ENCODE measurements at places on chromosomes 12 and 14. TPM values are rescaled to one million over a fixed set of nuclear protein-coding genes. Genes with fewer than 3 reads are reported as not detected.

- no peaks in the 10 kb centered on the region for H3K27me3 ChIP-seq
- DNase-seq: no peak
- H3K4me3 ChIP-seq: no peak overlapping the region
- H3K27ac ChIP-seq: peak overlapping the region; percentile 61
- H3K4me1 ChIP-seq: peaks cover 17% of the 10 kb centered on the region
Observed at GRCh38 chr14:87994974-87995373, 2.0 kb upstream of the GALC start.

DNA sequence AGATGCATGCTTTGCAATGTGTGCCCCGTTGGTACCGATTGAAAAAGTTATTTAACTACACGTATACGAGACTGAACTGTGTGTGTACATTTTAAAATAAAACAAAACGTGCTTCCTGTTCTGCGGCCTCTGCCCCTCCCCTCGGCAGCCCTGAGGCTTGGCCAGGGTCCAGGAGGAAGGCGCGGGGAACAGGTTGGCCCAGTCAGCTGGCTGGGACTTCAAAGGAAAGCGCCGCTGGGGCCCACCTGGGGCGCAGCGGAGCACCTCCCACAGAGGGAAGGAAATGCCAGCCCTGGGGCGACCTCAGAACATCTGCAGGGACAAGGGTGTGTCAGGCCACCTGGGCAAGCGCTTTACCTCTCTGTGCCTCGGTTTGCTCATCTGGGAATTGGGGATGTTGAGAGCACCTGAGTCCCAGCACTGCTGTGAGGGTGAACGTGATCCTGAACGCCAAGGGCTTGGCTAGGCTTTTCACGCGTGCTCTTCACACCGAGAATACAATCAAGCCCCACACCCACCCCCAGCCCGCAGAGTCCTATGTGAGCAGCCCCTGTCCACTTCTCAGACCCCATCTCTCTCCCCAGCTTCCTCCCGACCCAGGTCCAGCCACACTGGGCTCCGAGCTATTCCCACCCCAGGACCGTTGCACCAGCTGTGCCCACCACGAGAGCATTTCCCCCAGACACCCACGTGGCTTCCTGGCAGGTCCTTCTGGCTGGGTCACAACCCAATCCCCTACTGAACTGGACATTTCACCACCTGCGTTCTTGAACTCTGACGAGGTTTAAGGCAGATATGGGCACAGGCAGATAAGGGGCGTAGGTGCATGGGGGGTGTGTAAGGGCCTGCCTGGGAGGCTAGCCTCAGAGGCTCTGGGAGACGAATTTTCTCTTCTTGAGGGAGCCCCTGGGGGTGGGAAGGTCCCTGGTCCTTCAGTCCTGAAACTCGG lies 41.9 kb upstream of the NCOR2 start:
- peaks cover 56% of the 10 kb centered on the region for H3K4me1 ChIP-seq
- no peaks in the 10 kb centered on the region for H3K27me3 ChIP-seq
- peak overlapping the region; percentile 72 for H3K27ac ChIP-seq

GRCh38 chr12:117202033-117202432 lies 11.8 kb upstream of the FBXO21 start:
- no peak overlapping the region for H3K27ac ChIP-seq
- H3K4me1 ChIP-seq: no peaks in the 10 kb centered on the region
- no peak overlapping the region for H3K4me3 ChIP-seq
- DNase-seq: no peak
- H3K27me3 ChIP-seq: no peaks in the 10 kb centered on the region

DNA sequence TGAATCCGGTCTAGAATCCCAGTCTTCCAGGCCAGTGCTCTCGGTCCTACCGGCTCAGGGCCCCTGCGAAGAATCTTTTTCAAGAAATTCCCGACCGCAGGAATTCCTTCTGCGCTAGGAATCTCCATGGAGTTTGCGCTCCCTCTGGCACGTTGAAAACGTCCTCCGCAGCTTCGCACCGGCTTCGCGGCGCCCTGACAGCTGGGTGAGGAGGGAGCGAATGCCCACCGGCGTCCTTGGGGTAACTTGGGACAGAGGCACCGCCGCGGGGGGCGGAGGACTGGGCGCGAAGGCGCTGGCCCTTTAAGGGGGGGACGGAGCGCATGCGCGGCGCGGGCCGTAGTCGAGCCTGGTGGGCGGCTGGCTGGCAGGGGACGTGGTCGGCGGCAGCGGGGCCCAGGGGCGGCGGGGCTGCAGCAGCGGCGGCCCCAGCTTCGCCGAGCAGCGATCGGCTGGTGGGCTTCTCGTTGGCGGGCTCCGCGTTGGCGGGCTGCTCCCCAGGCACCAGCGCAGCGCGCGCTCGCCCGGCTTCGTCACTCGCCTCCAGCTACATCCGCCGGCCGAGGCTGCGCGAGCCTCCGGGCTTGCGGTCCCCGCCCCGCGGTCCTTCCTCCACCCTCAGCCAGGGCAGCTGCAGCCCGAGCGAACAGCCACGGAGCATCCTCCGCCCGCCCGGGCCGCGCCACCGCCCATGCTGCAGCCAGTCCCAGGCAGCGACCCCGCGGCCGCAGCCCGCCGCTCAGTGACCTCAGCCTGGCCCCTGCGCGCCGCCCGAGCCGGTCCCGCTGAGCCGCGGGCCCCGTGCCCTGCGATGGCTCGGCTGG lies at the start of gene VASH1:
VASH1 (plus strand) TSS at position 333 of the 824 bp plus-strand sequence. CDS start 1,354 bp downstream, outside the sequence.
- H3K27ac ChIP-seq: no peak within 1 kb of the TSS
- H3K27me3 ChIP-seq: peaks cover 7% of the 10 kb centered on the region
- H3K4me3 ChIP-seq: peak within 1 kb of the TSS; percentile 54
- peak; percentile 58 for DNase-seq

DNA sequence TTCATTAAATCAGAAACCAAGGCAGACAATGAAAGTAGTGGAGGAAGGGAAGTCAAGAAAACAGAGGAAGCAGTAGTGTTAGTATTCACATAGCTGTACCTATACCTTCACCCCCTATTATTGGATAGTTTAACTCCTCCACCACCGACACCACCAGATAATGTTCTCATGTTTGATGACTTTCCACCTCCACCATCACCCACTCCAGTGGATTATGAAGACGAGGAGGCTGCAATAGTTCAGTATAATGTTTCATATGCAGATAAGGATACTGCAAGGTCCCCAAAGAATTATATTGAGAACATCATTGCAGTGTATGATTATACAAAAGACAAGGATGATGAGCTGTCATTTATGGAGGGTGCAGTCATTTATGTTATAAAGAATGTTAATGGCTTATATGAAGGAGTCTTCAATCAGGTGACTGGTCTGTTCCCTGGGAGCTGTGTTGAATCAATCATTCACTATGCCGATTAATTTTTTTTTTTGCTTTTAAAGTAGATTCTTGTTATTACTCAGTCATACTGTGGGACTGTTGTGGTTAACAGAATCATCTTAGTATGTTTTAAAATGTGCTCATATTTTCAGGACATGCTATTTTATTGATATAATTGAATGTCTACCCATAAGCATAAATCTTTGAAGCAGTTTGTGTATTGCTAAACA lies 32.2 kb upstream of the KTN1 start:
- no peaks in the 10 kb centered on the region for H3K36me3 ChIP-seq
- H3K4me3 ChIP-seq: no peak overlapping the region

DNA sequence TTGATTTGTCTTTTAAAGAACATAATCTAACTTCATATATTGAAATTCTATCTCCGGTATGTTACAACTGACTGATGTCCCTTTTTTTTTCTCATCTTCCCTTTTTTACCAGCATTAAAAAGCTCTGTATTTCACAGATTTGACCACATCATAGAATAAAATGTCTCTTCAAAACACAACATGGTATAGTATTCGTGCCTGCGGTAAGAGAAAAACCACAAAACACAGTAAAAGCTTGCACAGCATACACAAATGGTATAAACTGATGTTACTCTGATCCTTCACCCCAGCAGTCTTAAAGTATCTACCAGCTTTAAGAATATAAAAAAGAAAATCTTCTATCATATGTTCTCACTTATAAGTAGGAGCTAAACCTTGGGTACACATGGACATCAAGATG lies 83.4 kb downstream of the HECTD1 start:
- H3K4me3 ChIP-seq: no peak overlapping the region
- no peak overlapping the region for H3K27ac ChIP-seq
- no peaks in the 10 kb centered on the region for H3K4me1 ChIP-seq
- H3K36me3 ChIP-seq: peaks cover 3% of the 10 kb centered on the region
- H3K27me3 ChIP-seq: no peaks in the 10 kb centered on the region

The ACOT6 gene
- total RNA-seq: not detected

The CTSG gene
- total RNA-seq: not detected

The PCED1B gene
- total RNA-seq: 7.0 TPM

Measured in Caco-2 (cell line).